Smooth muscle cell of the umbilical artery (primary cell): ENCODE measurements at places on chromosomes 1 and 21. TPM values are rescaled to one million over a fixed set of nuclear protein-coding genes. Genes with fewer than 3 reads are reported as not detected.

KLHDC7A gene
- not detected in 2 replicates for total RNA-seq

ZSWIM5 gene
- total RNA-seq: under 0.01 TPM in 1 of 2 replicates, not detected in the other

UBE2Q1 gene
- total RNA-seq: 27.6 and 36.1 TPM in 2 replicates

DCST2 gene
- total RNA-seq: not detected in 2 replicates

FMN2 gene
- 2.4 and 5.9 TPM in 2 replicates for total RNA-seq

LRRC38 gene
- total RNA-seq: not detected in 2 replicates

CHIT1 gene
- total RNA-seq: under 0.01 TPM in 1 of 2 replicates, not detected in the other
